Cerebellum (tissue), 4 donors: ENCODE measurements at places on chromosomes 12 and 14. TPM values are rescaled to one million over a fixed set of nuclear protein-coding genes. Genes with fewer than 3 reads are reported as not detected.

Gene TAS2R7
- total RNA-seq, result 0.91 TPM

Gene GPRC5D
- not detected for total RNA-seq

Gene GLT1D1
- 7.0 TPM for total RNA-seq

Gene GNB3
- total RNA-seq, result 5.5 TPM

Gene SOS2
- 68.7 TPM for total RNA-seq

Gene ARHGDIB
- 7.2 TPM for total RNA-seq

Gene HOXC10
- not detected for total RNA-seq

Gene BCL11B
- total RNA-seq, result 5.1 TPM

Gene PIWIL1
- 0.45 TPM for total RNA-seq

Gene USP44
- total RNA-seq, result 4.4 TPM

Gene STXBP6
- 6.3 TPM for total RNA-seq

Gene RASSF9
- total RNA-seq, result 2.4 TPM
